ENCODE measurements at places on chromosomes 6 and 20. TPM values are rescaled to one million over a fixed set of nuclear protein-coding genes. Genes with fewer than 3 reads are reported as not detected.
A peak's percentile ranks its signal among the peaks of the same experiment; 100 is the strongest.

- peak; percentile 51 for DNase-seq
Observed at GRCh38 chr20:17854307-17854903, 114.2 kb downstream of the SNX5 start.

DNA sequence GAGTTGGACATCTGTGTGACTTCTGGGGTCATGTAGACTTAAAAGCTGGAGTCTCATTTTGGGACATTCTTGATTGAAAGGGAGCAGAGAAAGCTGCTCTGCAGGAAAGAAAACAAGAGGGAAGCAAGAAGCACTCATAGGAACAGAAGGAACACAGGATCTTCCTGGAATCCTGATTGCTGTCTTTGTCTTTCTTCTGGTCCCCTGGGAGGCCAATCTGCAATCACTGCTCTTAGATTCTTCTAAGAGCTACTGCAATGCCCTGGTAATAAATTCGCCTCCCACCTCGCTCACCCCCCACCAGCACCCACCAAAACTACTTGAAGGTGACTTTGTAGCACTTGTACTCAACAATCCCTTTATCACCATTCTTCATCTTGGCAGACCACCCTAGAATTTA, 51.8 kb downstream of the SLC35B3 start:
- DNase-seq = no peak

DNA sequence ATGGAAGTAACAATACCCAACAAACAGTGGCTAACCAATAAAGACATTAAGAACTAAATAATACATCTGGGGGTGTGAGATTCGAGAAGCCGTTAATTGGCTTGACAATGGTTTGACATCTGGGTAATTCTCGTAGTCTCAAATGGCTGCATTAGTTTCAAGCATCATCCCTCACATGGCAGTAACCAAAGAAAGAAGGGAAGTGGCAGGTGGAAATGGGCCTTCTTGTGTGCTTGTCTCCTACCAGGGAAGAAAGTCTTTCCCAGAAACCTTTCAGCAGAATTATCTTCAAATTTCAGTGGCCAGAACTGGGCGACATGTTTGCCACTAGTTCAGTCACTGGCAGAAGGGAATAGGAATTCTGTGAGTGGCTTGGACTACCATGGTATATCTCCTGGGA, 10.4 kb downstream of the STK4 start:
- no peak for DNase-seq

GRCh38 chr6:43075670-43076463, at the start of gene PTK7:
Gene PTK7 (plus strand): TSS chr6:43076314. CDS start chr6:43076489, 175 bp downstream.
- DNase-seq = peak; percentile 72

- no peak for DNase-seq
Observed at GRCh38 chr20:41191562-41192500, 54.5 kb downstream of the PLCG1 start.

DNA sequence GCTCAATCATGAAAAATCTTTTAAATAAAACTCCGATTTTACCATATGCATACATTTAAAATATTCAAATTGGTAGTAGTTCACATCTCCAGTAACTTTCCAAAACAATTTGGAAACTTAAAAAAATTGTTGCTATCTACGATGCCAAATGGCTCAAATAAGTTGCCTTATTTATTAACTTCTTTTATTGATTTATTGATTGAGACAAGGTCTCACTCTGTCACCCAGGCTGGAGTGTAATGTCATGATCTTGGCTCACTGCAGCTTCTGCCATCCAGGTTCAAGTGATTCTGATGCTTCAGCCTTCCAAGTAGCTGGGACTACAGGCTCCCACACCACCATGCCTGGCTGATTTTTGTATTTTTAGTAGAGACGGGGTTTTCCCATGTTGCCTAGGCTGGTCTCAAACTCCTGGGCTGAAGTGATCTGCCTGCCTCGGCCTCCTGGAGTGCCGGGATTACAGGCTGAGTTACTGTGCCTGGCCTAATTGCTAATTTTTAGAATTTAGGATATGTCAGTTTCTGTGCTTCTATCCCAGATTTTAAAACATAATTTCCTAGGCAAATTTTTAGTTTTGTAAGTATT, 12.9 kb downstream of the NKX2-4 start:
- DNase-seq = no peak

- DNase-seq = peak; percentile 90
Observed at GRCh38 chr6:170048615-170049256, 242.1 kb downstream of the DLL1 start.

- no peak for DNase-seq
Observed at GRCh38 chr6:94130478-94130877, 711.1 kb upstream of the EPHA7 start.

GRCh38 chr20:22353586-22353985, 230.8 kb downstream of the FOXA2 start:
- DNase-seq = no peak

- peak; percentile 28 for DNase-seq
Observed at GRCh38 chr6:3259491-3259958, 778 bp downstream of the PSMG4 start.

- DNase-seq = no peak
Observed at GRCh38 chr20:10594296-10594868, 79.4 kb downstream of the JAG1 start.

GRCh38 chr6:159693894-159694545, 979 bp upstream of the SOD2 start:
- peak; percentile 76 for DNase-seq

GRCh38 chr20:11170565-11170964, 496.8 kb upstream of the JAG1 start:
- DNase-seq = no peak

DNA sequence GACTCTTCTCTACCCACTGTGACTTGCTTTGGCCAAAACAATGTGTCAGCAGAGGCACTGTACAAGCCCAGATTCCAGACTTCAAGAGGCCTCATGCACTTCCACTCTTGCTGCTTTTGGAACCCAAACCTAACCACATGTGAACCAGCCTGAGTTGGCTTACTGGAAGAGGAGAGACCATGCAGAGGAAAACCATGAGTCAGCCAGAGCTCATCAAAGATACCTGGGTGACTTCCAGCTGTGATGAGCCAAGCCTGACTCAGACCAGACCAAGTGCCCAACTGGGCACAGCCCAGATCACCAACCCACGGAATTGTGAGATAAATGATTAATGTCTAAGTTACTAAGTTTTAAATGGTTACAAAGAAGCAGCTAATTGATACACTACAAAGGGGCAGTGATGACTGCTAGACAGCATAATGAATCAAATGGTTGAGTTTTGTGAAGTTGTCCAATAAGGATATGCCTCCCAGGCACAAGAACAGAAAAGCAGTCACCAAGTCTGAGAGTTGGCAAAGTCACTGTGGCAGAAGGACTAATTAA, 16.2 kb upstream of the BEND6 start:
- DNase-seq = peak; percentile 78

DNA sequence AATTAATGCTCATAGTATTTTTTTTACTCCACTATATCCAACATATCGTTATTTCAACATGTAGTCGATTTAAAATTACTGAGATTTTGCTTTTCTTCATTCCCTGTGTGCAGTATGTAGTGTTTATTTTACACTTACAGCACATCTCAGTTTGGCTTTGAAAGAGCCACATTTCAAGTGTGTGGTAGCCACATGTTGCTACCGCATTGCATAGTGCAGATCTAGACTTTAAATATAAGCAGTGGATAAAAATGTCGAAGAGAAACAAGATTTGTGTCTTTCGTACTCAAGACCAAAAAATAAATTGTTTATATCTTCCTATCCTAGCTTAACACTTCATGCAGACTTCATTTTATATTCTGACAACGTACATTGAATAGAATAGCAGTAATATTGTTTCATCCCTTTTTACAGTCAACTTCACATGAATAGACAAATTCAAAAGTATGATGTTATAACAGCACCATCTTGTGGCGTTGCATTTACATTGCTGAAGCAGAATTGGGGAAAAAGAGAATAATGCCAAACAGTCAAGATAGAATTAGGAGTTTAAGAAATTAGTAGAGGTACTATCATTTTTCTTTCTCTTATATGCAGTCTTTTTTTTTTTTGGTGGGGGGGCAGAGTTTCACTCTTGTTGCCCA, 29.9 kb downstream of the FBXO5 start:
- DNase-seq = peak; percentile 50

- peak; percentile 82 for DNase-seq
Observed at GRCh38 chr6:136750696-136751521, 41.4 kb downstream of the MAP3K5 start.

- DNase-seq = no peak
Observed at GRCh38 chr6:105179244-105180065, at the start of gene POPDC3. Gene POPDC3 (minus strand): TSS chr6:105180014. CDS start chr6:105161909, 18,105 bp downstream.

- no peak for DNase-seq
Observed at GRCh38 chr20:15836634-15837033, 736.6 kb downstream of the KIF16B start.

DNA sequence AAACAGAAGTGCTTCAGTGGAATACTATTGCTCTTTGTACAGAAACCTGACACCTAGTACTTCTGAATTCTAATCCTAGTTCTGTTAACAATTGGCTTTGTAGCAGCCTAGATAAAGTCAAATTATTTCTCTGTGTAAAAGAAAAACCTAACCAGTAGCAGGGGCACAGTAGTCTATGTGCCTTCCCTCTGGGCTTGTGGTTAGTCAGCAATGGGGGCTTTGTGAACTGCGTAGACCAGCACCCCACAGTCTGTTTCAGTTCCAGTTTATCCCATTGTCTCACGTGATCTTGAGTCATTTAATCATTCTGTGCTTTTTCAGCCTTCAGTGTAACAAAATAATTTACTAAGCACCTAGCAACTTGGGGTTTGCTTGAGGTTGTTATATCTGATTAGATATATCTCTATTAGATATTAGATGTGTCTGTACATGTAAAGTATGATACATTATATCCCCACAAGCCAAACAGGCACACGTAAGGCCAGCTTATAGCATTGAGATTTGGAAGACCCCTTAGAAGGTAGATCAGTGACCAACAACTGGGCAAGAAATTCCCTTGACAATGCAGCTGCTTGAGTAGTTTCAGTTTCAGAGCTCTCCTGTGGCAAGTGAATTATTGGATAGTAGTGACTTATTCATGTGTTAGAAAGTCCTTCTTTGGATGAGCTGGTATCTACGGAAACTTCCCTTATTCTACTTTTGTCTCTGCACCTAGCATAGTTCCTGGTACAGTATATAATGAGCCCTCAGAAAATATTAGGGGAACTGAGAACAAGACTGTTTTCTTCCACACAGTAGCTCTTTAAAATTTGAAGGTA, 27.9 kb upstream of the CCR6 start:
- DNase-seq = no peak

DNA sequence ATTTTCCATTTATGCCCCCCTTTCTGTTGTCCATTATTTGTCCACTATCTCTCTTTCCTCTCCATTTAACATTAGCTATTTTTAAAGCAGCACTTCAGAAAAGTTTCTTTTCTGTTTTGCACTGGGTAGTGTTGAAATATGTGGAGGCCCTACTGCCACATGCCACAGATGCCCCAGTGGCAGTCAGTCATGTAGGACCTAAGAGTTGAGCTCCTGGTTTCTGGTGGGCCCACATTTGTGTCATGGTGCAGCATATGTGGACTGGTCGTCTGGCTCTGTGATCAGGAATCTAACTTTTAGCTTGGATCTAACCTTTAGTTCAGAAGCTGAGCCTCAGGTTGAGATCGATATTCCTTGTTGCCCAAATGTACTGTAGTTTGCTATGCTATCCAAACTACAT, 54.8 kb downstream of the HFE start:
- no peak for DNase-seq

GRCh38 chr6:168051648-168052047, 27.4 kb downstream of the FRMD1 start:
- no peak for DNase-seq

- DNase-seq = no peak
Observed at GRCh38 chr6:14584450-14584849, 466.9 kb downstream of the CD83 start.

GRCh38 chr6:168725802-168726201, 284.8 kb downstream of the SMOC2 start:
- no peak for DNase-seq

DNA sequence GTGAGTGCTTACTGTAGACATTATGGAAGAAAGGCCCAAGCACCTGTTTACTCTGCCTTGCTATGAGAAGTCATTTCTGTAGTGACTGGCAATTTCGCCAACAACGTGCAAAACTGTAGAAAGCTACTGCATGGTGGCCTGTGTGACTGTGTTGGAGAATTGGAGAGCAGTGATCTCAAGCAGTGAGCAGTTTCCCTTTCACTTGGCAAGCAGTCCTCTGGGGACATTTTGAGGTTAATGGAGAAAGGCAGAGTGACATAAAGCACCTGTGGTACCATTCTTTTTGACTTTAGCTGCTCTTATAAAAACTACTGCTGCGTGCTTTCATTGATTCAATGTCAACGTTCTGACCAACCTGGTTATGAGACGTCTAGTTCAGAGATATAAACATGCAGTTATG, 382.6 kb upstream of the JAG1 start:
- no peak for DNase-seq

GRCh38 chr6:82646231-82646615, 282.6 kb downstream of the TPBG start:
- DNase-seq = no peak

Gene DST
- total RNA-seq = 312 TPM

Gene TREM2
- not detected for total RNA-seq

Gene C6orf47
- total RNA-seq = 20.7 TPM

Gene TFAP2D
- not detected for total RNA-seq

Gene IP6K3
- total RNA-seq = 2.6 TPM

Gene CD40
- 0.97 TPM for total RNA-seq

Gene SMIM26
- total RNA-seq = 44.0 TPM

Gene NHLRC1
- total RNA-seq = 1.7 TPM

Gene SLC17A9
- total RNA-seq = 24.8 TPM

Gene PRRC2A
- total RNA-seq = 84.2 TPM

Gene ZNFX1
- total RNA-seq = 56.6 TPM

Gene ZSWIM3
- total RNA-seq = 5.6 TPM

Gene CLPSL1
- not detected for total RNA-seq

Gene ANKRD6
- 1.3 TPM for total RNA-seq

All from fibroblast of villous mesenchyme (primary cell).